ENCODE measurements at places on chromosomes 5 and 9.

DNA sequence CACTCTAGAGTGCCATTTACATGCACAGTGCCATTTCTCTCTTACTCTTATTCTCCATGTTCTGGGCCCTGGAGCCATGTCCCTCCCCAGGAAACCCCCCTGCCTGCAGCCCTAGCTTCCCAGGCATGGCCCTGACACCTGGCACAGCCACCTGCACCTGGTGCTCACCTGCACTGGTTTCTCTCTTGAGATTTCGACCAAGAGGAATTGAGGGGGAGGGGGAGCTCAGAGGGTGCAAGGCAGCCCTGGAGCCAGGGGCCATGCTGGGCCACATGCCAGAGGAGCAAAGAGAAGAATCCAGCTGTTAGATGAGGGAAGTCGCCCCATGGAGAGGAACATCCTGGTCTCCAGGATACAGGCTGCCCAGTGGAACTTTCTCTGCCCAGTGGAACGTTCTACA is 65.0 kb upstream of the RAPGEF1 start:
- DNase-seq = no peak

DNA sequence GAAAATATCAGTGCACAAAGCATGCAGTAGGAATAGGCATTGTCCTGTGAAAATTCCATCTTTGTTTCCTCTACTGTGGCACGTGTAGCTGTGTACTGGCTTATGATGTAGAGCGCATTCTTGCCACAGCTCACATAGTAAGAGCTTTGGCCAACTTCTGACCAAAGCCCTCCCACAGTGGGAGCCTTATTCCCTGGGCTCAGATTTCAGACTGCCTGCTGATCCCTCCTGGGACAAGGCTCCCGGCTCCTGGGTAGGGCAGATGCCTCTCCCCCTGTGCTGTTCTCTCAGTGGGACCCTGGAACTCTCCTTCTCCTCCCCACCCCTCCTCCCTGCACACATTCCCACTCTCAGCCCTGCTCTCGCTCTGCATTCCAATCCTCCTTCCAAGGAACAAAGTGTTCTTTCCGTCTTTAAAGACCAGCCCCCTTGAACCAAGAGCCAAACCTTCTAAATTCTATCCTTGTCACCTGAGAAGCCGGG is 17.5 kb downstream of the LCP2 start:
- no peak for DNase-seq

GRCh38 chr5:157384971-157385709 is 74.9 kb upstream of the NIPAL4 start:
- no peak for DNase-seq

- no peak for DNase-seq
These were observed 222.7 kb downstream of the CFAP90 start for GRCh38 chr5:7628248-7628647.

DNA sequence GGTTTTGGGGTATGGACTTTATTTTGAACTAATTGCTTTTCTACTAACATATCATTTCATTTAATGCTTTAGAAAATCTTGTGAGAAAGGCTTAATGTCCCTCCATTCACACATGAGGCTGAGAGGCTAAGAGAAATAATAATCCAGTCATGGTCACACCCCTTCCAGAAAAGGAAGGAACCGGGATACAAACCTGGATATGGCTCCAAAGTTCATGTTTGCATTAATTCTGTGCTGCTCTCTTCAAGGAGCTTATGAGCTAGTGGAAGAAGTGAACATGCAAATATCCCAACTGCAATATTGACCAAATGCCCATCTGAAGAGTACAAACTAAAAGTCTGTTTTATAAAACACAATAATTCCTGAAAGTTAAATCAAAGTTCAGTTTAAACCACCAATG is 732.1 kb upstream of the RIOK2 start:
- no peak for DNase-seq

DNA sequence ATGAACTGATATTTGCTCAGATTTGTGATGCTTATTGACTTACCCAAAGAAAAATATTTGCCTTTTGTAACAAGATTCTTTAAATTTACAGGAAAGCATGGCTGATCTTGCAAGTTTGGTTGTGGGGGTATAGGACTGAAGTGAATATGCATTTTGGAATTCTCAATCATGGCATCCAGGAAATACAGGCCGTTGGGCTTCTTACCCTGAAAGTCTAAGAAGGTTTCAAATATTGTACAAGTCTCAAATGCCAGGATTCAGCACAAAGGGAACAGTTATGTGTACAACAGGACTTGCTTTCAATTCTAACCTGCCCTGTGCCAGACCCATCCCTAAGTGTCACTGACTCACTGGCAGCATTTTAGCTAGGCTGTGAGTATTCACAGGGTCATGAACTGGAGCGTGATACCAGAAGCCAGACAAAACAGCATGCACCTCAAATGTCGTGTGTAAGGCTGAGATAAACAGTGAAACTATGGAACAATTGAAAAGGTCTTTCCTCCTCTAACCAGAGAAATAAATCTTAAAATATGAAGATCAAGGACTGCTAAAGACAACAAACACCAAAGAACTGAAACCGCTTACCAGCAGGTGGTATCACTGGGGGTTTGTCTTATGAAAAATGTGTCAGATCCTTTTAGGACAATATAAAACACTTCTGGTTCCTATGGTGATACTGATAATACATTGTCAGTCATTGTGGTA is 168.6 kb upstream of the RGMB start:
- no peak for DNase-seq

GRCh38 chr9:79945495-79945894 is 373.7 kb downstream of the TLE4 start:
- DNase-seq = no peak

GRCh38 chr5:7856855-7857254 is 5.9 kb upstream of the CFAP90 start:
- DNase-seq = no peak

- no peak for DNase-seq
These were observed 46.7 kb downstream of the TNFAIP8 start for GRCh38 chr5:119402555-119402954.

- DNase-seq = no peak
These were observed 106.2 kb downstream of the ZNF354C start for GRCh38 chr5:179166171-179166885.

DNA sequence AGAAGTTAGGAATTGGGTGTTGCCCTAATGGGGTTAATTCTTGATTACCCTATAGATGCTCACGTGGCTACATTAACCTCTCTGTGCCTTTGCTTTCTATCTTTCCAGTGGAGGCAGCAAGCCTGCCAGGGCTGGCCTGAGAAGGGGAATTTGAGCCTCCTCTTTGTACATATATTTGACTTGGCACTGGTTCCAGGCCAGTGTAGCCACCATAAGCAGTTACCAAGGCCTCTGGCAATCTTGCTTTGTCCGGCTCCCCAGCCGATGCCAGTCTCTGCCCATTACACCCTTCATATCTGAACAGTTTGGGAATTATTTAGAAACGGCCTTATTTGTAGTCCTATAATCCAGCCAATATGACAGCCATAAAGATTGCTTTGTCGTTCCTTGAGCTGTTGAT is 58.6 kb upstream of the PPARGC1B start:
- DNase-seq = no peak

DNA sequence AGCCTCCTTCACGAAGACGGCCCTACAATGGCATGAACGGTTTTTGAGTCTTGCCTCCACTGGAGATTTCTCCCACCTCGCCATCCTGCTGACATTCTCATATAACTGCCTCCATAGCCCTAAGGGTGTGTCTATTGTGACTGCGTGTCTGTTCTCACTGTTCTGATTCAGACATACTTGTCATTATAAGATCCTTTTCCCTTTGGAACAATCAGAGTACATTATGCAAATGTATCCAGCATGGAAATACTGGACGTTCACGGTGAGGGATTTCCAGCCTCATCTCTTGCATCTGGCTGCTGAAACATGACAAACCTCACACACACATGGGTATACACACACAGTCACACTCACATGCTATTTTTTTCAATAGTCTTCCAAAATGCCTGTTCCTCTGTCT is 402.1 kb downstream of the DIRAS2 start:
- DNase-seq = no peak

DNA sequence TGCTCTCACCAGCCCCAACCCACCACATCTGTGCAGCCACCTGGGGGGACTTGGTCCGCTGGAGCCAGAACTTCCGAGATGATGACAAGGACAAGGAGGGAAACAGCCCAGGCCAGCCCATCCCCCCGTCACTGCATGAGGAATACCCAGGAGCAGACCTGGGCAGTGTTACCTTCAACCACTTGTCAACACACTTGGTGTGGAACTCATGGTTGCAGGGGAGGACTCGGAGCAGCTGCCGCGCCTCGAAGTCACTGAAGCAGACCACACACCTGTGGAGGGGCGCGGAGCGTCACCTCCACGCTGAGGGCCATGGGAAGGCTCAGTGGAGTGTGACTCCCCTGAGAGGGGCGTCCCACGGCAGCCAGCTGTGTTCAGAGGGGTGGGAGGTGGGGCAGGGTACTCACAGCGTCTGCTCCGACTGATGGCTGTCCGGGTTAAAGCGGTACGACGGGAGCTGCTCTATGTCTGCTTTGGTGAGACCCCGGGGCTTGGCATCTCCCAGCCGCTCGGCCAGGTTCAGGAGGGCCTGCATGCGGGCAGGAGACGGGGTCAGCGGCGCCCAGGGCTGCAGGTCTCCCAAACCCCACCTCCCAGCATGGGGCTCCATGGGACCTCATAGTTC is 8.0 kb downstream of the RNF44 start:
- DNase-seq = no peak

GRCh38 chr9:135422341-135422944 is 57.1 kb upstream of the PPP1R26 start:
- no peak for DNase-seq

DNA sequence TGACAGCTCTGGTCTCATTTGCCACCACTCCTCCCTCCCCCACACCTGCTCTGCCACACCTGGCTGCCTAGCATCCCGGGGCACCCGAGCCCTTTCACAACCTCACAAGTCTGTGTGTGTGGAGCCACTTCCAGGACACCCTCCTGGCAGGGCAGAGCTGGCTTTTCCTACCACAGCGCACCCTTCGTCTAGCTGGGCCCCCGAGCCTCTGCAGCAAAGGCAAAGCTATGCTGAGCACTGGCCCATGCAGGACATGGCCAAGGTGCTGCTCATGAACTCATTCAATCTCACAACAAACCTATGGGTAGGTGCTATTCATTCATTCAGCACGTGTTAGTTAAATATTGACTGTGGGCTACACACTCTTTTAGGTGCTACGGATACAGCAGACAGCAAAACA is 43.4 kb downstream of the DUSP1 start:
- DNase-seq = no peak

- no peak for DNase-seq
These were observed 550.4 kb downstream of the EBF1 start for GRCh38 chr5:158549311-158549710.

DNA sequence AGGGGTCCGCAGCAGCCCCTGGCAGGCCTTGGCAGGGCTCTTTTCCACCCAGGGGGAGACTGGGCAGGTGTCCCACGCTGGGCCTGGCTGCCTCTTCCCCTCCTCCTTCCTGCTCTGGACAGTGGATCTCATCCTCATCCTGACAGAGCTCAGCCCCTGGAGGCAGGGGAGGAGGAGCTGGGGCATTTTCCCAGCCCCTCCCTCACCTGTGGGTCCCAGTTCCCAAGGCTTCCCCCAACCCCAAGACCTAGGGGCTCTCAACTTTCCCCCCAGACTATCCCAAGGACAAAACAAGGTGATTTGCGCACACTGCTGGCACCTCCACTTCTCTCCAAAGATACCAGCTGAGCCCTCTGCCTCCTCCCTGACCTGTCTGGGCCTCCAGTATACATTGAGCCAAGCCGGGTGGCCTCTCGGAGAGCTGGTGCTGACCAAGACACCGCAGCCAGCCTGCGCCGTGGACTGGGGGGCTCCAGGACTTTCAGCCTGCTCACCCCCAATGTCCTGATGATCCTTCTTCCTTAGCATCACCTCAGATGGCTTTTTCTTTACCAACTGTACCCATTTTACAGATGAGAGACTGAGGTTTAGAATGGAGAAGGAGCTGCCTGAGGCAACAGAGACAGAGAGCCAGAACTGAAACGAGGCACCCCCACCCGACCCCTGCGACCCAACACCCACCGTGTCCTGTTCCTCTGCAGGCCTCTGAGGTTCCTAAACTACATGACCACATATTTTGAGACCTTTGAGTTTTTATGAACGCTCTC is 126.6 kb downstream of the BARX1 start:
- DNase-seq = no peak

DNA sequence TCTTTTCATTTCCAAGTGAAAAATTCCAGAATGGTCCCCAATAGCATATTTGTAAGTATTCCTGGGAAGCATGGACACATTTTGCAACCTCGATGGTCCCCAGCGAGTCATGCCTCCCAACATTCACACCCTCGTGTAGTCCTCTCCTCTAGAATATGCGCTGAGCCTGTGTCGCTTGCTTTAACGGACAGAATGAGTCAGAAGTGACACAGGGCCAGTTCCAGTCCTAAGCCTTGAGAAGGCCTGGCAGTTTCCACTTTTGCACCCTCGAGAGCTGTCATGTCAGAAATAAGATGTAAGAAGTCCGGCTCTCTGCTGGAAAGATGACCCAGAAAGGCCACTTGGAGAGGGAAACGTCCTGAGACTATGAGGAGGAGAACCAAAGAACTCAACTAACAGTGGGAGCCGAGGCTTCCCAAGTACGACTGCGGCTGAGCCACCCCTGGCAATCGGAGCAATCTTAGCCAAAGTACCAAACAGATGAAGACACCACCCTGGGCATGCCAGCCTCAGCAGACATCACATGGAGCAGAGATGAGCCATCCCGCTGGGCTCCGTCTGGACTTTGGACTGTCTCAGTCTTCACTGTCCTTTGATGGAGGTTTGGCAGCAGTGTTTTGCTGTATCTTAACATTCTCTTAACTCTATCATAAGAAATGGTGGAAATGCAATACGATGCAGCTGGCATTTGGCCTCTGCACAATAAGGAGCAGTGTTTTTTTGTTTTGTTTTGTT is 42.6 kb upstream of the GFPT2 start:
- DNase-seq = no peak

GRCh38 chr9:136377341-136378169 is 4.1 kb upstream of the CARD9 start:
- no peak for DNase-seq

DNA sequence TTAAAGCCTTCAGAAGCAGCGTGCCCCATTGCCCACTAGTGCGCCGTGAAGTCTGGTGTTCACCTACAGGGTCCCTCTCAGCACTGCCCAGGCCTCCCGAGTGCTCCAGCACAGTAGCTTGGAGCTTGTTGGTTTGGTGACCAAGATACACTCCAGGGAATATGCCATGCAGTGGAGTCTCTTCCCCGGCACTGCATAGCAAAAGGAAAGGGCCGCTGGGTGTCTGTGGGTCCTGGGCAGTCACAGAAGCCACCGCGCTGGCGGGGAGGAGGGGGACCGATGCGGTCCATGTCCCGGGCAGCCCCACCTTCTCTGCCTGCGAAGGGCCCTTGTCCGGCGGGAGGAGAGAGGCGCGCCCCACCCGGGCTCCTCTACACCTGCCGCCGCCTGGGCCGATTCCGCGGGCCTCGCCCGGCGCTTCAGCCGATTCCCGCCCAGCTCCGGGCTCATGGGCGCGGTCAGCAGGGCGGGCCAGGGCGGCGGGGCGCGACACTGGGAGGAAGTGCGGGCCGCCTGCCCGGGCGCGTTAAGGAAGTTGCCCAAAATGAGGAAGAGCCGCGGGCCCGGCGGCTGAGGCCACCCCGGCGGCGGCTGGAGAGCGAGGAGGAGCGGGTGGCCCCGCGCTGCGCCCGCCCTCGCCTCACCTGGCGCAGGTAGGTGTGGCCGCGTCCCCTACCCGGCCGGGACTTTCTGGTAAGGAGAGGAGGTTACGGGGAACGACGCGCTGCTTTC is at the start of gene SYK:
TSS of gene SYK (plus strand) at position 579 of the 732 bp plus-strand sequence. CDS start 42,080 bp downstream, outside the sequence.
- no peak for DNase-seq
